ENCODE measurements at places on chromosomes 3 and 15.
A peak's percentile ranks its signal among the peaks of the same experiment; 100 is the strongest.

DNA sequence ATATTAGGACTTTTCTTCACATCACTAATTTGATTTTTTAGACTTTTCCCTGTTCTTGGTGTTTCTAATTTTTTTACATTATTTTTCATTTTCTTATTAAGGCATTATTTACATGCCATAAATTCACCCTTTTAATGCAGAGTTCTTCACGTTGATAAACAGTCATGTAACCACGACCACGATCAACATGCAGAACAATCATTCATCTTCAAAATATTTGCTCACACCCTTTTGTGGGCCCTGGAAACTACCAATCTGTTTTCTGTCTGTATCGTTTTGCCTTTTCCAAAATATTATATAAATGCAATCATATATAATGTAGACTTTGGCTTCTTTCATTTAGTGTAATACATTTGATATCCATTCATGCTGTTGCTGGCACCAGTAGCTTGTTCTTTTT, 48.7 kb downstream of the ARRDC4 start:
- no peaks in the 10 kb centered on the region for H3K4me1 ChIP-seq
- H3K27me3 ChIP-seq = no peaks in the 10 kb centered on the region
- no peak overlapping the region for H3K27ac ChIP-seq
- no peak overlapping the region for H3K4me3 ChIP-seq
- no peak for DNase-seq

DNA sequence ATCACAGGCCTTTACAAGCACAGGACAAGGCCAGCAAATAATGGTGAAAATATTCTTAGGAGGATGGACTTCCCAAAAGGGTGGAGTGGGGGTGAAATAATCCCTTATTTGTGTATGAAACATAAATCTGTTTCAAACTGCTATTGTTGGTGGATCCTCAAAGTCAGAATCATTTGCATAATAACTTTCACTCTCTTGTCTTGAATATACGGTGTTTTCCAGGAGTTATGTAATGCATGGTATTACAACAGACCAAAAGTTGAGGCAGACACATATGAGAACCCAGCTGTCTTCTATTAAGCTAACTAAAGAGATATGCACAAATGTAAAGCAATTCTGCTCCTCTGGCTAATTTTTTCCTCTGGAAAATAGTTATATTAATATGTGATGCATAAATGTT, 57.7 kb downstream of the PRTG start:
- H3K27me3 ChIP-seq = no peaks in the 10 kb centered on the region
- H3K27ac ChIP-seq = no peak overlapping the region
- no peak overlapping the region for H3K4me3 ChIP-seq

DNA sequence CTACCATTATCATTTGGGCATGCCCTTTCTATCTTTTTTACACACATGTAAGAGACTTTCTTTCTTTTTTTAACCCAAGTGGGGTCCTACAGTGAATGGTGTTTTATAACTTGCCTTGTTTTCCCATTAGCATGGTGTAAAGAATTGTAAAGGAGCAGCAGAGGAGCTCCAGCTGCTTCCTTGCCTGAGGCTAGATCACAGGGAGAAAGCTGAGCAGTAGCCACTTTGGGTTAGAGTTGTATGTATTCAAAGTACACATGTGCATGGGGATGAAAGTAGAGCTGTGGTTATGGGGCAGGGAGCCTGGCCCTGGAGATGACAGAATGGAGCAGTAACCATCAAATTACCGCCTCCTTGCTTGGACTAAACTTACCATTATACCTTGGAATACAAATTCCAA, 231.1 kb upstream of the PDZRN3 start:
- H3K27ac ChIP-seq = no peak overlapping the region
- no peaks in the 10 kb centered on the region for H3K36me3 ChIP-seq
- no peak for DNase-seq

DNA sequence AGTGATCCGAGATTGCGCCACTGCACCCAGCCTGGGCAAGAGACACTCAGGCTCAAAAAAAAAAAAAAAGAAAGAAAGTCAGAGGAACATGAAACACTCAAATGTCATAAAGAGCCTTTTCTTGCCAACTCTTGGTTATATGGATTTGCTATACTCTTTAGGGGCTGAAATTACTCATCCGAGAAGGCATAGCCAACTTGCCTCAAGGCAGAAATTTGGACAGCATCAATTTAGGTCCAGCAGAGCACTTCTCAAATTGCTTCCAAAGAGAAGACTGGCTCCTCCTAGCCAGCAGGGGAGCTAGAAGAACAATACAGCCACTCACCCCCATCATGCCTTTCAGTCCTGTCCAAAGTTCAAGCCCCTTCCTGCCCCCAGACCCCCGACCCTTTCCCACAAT, 43.8 kb downstream of the OSBPL10 start:
- H3K4me1 ChIP-seq = peaks cover 6% of the 10 kb centered on the region
- no peak overlapping the region for H3K27ac ChIP-seq
- H3K36me3 ChIP-seq = no peaks in the 10 kb centered on the region
- no peak overlapping the region for H3K4me3 ChIP-seq
- no peak for DNase-seq
- H3K27me3 ChIP-seq = no peaks in the 10 kb centered on the region

DNA sequence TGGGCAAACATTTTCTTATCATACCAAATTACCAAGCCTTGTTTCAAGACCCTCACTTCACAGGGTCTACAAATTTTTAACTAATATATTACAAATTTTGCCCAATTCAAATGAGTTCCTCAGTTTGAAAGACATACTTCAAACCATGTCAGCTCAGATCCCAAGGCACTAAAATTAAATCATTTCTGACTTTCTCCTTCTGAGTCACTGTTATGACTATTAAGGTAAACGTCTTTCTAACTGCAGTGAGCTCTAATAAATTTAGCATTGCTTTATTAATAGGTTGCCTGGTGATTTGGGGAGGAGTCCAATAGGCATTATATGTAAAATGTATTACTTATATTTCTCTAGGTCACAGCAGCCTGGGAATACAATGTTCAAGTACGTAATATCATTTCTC, 158.2 kb upstream of the ARHGEF26 start:
- H3K36me3 ChIP-seq = no peaks in the 10 kb centered on the region
- H3K27me3 ChIP-seq = no peaks in the 10 kb centered on the region
- H3K4me3 ChIP-seq = no peak overlapping the region
- no peak overlapping the region for H3K27ac ChIP-seq

- no peaks in the 10 kb centered on the region for H3K36me3 ChIP-seq
- no peak for DNase-seq
- peaks cover 10% of the 10 kb centered on the region for H3K27me3 ChIP-seq
- H3K4me1 ChIP-seq = no peaks in the 10 kb centered on the region
- no peak overlapping the region for H3K4me3 ChIP-seq
Observed at GRCh38 chr15:83300826-83301225, 16.4 kb upstream of the BNC1 start.

- no peaks in the 10 kb centered on the region for H3K36me3 ChIP-seq
- H3K4me1 ChIP-seq = no peaks in the 10 kb centered on the region
- DNase-seq = no peak
- no peaks in the 10 kb centered on the region for H3K27me3 ChIP-seq
- no peak overlapping the region for H3K27ac ChIP-seq
Observed at GRCh38 chr3:66863205-66864111, 134.6 kb upstream of the KBTBD8 start.

GRCh38 chr3:108013141-108014055, 77.4 kb downstream of the CD47 start:
- no peak for DNase-seq
- H3K27ac ChIP-seq = no peak overlapping the region
- no peaks in the 10 kb centered on the region for H3K4me1 ChIP-seq
- no peaks in the 10 kb centered on the region for H3K27me3 ChIP-seq
- H3K4me3 ChIP-seq = no peak overlapping the region

DNA sequence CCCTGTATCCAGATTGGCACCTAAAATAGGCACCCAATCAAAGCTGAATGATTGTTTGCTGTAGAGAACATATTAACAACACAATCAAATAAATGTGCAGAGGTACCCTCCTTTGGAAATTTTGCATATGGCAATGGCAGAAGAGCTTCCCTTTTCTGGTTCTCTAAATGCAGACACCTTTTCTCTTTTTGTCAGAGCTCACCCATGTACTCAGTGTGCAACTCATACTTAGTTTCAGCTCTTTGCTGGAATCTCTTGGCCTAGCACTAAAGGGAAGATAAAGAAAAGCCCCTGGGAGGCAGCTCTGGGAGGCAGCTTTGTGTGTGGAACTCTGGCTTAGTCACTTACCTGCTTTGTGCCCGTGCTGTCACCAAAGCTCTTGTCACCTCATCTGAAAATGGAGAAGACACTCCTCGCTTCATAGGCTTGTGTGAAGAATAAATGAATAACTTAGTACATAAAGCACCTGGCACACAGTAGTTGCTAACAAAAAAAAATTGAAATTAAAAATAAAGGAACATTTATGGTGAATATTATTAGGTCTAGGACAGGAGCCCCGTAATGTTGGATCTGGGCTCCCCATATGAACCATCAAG, 28.8 kb downstream of the ST6GAL1 start:
- no peaks in the 10 kb centered on the region for H3K4me1 ChIP-seq
- no peak overlapping the region for H3K27ac ChIP-seq
- no peak for DNase-seq
- no peaks in the 10 kb centered on the region for H3K36me3 ChIP-seq

DNA sequence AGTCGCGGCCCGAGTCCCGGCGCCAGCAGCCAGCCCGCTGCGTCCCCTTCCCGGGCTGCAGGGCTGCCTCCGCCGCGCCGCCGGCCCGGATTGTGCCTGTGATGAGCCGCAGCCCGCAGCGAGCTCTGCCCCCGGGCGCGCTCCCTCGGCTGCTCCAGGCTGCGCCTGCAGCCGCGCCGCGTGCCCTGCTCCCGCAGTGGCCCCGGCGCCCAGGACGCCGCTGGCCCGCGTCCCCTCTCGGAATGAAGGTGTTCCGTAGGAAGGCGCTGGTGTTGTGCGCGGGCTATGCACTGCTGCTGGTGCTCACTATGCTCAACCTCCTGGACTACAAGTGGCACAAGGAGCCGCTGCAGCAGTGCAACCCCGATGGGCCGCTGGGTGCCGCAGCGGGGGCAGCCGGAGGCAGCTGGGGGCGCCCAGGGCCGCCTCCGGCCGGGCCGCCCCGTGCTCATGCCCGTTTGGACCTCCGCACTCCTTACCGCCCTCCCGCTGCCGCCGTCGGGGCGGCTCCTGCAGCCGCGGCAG, 1.2 kb downstream of the CHST2 start:
- peaks cover 26% of the 10 kb centered on the region for H3K4me1 ChIP-seq
- DNase-seq = no peak
- peaks cover 29% of the 10 kb centered on the region for H3K27me3 ChIP-seq

DNA sequence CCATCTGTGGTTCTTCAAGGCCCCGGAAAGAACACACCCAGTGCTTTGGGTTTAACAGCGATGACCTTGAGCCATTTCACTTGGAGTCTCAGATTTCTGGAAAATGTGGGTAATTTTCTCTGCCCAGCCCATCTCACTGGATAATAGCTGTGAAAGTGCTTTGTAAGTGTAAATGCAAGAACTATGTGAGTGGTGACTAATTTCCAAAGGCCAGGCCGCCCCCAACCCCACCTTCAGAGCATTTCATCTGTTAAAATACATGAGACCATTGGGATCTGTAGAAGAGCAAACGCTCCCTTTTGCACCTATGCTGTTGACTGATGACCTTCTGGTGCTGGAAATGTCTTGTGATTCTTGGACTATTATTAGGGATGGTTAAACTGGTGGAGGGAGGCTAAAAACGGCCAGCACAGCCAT, 196.8 kb upstream of the LPP start:
- no peak overlapping the region for H3K4me3 ChIP-seq
- no peaks in the 10 kb centered on the region for H3K36me3 ChIP-seq
- peak overlapping the region; percentile 10 for H3K27ac ChIP-seq
- H3K27me3 ChIP-seq = no peaks in the 10 kb centered on the region

DNA sequence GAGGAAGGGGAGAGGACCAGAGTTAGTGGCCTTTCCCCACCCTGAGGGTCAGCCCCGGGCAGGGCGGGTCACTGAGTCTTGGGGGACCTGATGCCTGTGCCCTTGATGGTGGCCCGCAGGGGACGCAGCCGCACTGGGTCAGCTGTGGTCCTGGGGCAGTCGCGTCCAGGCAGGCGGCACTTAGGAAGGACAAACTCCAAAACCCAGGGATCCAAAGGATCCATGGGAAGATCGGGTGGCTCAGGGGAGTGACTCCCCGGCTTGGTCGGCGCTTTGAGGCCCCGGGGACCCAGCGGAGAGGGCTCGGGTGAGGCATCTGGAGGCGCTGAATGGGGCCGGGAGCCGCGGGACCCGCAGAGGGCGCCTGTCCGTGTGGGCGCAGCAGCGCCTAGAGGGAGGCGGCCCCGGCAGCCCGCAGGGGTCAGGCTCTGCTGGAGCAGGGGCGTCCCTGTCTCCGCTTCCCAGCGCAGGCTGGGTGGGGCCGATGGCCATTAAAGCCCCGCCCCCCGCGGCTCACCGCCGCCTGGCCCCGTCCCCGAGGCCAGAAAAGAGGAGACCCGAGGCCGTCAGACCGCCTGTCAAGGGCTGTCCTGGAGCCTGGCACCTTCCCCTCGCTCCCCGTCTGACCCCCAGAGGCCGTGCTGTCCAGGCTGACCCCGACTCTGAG, 17.5 kb downstream of the CIDEC start:
- H3K4me3 ChIP-seq = peak overlapping the region; percentile 50
- H3K4me1 ChIP-seq = peaks cover 5% of the 10 kb centered on the region
- H3K27ac ChIP-seq = peak overlapping the region; percentile 89
- H3K27me3 ChIP-seq = no peaks in the 10 kb centered on the region

DNA sequence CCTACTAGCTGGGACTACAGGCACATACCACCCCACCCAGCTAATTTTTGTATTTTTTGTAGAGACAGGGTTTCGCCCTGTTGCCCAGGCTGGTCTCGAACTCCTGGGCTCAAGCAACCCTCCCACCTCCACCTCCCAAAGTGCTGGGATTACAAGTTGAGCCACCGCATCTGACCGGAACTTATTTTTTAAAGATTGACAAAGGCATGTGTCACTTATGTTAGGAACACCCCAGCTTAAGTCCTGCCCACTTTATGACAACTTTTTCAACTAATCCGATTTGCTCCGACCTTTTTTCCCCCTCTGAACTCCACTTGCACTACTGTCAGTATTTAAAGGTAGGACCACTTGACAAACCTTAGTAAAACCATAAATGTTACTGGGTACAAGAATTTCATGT, 211.6 kb upstream of the NR2E3 start:
- peak overlapping the region; percentile 82 for H3K27ac ChIP-seq
- H3K4me3 ChIP-seq = no peak overlapping the region
- H3K27me3 ChIP-seq = no peaks in the 10 kb centered on the region
- no peak for DNase-seq
- H3K4me1 ChIP-seq = no peaks in the 10 kb centered on the region
- H3K36me3 ChIP-seq = no peaks in the 10 kb centered on the region

DNA sequence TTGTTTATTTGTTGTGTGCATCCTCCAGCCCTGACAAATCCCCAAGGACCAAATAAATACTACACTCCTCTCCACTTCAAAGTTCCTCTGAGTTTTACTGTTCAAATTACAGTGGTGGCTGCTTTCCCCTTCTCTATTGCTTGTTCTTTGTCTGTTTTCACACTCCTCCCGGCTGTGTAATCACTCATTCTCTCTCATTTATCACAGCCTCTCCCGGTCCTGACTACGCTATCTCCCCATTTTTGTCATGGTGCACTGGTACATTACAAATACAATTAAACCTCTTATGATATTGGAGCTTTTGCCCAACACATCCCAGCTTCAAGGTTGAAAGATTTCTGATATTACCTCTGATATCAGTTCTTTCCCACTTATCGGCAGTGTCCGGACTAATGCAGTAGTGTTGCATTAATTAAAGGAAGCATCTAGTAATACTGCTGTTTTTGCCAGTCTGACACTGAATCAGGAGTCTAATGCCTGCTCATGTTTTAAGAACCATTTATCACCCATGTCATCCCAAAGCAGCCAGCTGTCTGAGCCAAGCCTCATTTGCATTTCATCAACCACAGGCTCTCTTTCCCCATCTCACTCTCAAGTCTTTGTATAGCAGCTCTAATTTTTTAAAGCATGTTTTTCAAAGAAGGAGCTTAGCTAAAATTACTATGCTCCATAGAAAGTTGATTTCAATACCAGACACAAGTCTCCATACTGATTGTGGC, 740.5 kb downstream of the ROBO2 start:
- DNase-seq = no peak
- no peak overlapping the region for H3K27ac ChIP-seq
- H3K36me3 ChIP-seq = no peaks in the 10 kb centered on the region
- no peaks in the 10 kb centered on the region for H3K4me1 ChIP-seq
- no peak overlapping the region for H3K4me3 ChIP-seq
- H3K27me3 ChIP-seq = no peaks in the 10 kb centered on the region
